ENCODE measurements at places on chromosomes 7 and 10. TPM values are rescaled to one million over a fixed set of nuclear protein-coding genes. Genes with fewer than 3 reads are reported as not detected.

GRCh38 chr10:33616956-33617355 is 282.5 kb upstream of the NRP1 start:
- no peak for DNase-seq

DNA sequence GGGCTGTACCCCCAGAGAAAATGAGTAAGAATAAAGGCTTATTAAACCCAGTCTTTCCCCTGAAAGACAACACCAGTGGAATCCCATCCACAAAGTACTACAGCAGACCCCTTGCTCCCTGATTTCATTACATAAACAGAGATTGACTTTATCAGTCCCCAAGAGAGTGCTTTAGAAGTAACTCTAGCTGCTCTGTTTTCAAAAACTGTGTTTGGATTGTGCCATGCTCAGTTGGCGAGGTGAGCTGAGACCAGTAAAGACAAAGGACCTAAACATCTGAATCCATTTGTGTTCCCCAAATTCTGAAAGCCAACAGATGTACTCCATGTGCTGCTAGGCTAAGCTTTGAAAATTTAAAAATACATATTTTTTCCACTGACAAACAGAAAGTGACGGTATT is 127.0 kb downstream of the ATE1 start:
- DNase-seq, result no peak

DNA sequence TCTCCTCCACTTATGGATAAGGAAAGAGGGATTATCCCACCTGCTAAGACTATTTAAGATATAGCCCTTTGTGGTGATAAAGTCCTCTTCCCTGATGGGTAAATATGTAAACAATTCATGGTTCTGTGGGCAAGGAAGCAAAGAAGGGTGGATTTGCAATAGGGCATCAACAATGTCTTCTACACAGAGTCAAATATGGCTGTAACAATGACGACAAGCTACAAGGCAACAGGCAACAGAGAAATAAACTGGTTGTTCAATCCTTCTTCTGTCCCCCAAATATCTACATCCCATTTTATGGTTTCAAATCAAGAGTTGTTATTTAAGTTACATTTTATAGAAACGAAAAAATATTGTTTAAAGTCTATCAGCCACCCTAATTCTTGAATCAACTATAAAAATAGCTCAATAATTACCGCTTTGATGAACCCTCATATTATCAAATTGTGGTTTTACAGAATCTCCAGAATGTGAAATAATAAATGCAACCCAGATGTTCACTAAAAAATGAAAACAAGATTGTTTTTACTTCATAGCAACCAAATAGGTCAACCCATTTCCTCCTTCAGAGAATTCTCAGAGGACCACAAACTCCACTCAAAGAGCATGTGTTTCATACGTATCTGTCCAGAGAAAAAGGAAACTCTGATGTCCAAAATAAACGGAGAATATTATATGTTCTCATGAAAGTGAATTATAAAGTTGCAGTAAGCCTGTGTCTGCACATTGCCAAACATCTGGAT is 13.8 kb downstream of the CYTH3 start:
- DNase-seq, result peak; percentile 21

HTR7 gene
- not detected for polyA plus RNA-seq

GRCh38 chr7:50333221-50333651 is 28.7 kb downstream of the IKZF1 start:
- DNase-seq, result peak; percentile 59

GRCh38 chr10:62000037-62000603 is 98.6 kb downstream of the ARID5B start:
- peak; percentile 79 for DNase-seq

MUC3A gene
- polyA plus RNA-seq, result not detected

RFC2 gene
- 47.3 TPM for polyA plus RNA-seq

GRCh38 chr10:58508316-58508715 is 4.4 kb upstream of the BICC1 start:
- no peak for DNase-seq

- DNase-seq, result no peak
Measured at GRCh38 chr7:92306153-92306552, 60.4 kb downstream of the ANKIB1 start.

DNA sequence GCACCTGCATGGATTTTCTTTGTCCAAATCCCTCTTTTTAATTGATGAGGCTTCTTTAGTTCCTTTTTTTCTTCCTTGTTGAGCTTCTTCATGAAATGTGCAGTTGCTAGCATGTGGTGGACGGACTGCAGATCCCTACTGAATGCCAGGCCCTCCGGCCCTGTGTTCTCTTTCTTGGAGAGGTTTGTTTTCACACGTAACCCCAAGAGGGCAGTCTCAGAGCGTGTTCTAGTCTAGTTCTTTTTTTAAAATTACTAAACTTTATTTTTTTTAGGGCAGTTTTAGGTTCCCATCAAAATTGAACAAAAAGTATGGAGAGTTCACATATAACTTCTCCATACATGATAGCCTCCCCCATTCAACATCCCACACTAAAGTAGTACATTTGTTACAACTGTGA is 190.0 kb downstream of the CFTR start:
- DNase-seq, result no peak

- DNase-seq, result no peak
Measured at GRCh38 chr7:114415064-114415989, 712 bp downstream of the FOXP2 start.

- no peak for DNase-seq
Measured at GRCh38 chr7:21064698-21065648, 278.3 kb upstream of the SP8 start.

GRCh38 chr7:142739923-142740492 is 9.3 kb upstream of the PRSS1 start:
- DNase-seq, result peak; percentile 61

NPFFR1 gene
- not detected for polyA plus RNA-seq

MMRN2 gene
- polyA plus RNA-seq, result not detected

DNA sequence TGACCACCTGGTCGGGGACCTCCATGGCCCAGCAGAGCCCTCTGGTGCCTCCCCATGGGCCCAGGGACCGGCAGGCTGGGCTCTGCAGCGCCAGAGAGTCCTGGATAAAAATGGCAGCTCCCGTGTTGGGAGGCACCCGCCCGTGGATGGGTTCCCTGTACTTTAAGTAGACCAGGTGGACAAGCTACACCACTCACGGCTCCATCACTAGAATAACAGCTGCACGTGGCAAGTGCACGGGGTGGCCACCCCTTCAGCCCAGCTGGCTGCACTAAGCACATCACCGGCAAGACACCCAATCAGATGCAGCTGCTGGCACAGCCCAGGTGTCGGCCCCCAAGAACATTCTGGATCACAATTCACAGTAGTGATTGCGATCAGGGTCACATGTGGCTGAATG is 69.8 kb downstream of the DIP2C start:
- DNase-seq, result peak; percentile 20

VCL gene
- polyA plus RNA-seq, result 17.2 TPM

CTBP2 gene
- polyA plus RNA-seq, result not detected

DNA sequence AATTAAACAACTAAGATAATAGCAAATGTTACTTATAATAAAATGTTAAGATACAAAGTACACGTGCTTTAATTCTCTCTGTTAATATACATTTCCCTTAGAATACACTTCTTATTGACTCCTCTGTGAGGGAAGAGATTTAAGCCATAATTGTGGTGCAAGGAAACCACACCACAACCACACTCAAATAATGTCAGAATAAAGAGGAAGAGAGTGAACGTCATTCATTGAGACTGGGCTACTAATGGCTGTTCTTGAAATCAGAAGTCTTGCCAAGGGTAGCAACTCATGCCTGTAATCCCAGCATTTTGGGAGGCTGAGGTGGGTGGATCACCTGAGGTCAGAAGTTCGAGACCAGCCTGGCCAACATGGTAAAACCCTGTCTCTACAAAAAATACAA is 10.0 kb downstream of the FAM171A1 start:
- no peak for DNase-seq

- DNase-seq, result no peak
Measured at GRCh38 chr7:120842121-120842621, 15.8 kb downstream of the TSPAN12 start.

GRCh38 chr7:86653919-86654659 is 10.4 kb downstream of the GRM3 start:
- no peak for DNase-seq

DNA sequence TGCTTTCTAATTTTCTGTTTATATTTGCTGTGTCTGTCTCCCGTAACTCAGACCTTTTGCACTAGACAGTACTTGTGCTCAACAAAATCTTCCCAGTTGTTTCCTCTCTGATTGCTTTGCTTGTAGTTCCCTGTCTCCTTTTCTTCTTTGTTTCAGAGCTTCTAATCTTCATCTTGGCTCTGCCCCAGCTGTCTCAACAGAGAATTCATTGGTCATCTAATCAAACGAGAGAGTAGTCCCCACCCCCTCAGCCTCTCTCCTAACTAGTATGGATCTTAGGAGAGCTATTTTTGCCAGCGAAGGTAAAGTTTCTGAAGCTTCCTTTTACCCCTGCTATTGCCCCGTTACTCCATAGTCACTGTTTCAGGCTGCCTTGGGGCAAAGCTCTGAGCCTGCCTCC is 32.8 kb downstream of the SLC26A4 start:
- DNase-seq, result no peak

PNLIP gene
- polyA plus RNA-seq, result not detected

SPDYE2B gene
- 0.42 TPM for polyA plus RNA-seq

GRCh38 chr10:44853148-44853734 is 57.9 kb upstream of the TMEM72 start:
- no peak for DNase-seq

DNA sequence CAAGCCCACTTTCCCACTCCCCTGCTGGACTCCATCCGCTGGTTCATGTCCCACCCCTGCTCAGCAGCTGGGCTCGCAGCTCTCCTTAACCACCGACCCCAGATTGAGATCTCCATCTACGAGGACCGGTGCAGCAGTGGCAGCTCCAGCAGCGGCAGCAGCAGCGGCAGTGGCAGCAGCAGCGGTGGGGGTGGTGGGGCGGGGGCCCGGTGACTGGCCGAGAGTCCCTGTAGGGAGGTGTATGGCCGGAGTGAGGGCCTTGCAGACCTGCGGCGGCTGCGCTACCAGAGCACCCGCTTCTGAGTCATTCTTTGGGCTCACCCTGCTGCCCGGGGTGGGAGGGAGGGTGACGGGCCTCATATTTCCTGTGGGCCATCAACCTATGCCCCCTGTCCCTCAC is 15.8 kb downstream of the GOLGA7B start:
- no peak for DNase-seq

SYCE1 gene
- polyA plus RNA-seq, result not detected

DNA sequence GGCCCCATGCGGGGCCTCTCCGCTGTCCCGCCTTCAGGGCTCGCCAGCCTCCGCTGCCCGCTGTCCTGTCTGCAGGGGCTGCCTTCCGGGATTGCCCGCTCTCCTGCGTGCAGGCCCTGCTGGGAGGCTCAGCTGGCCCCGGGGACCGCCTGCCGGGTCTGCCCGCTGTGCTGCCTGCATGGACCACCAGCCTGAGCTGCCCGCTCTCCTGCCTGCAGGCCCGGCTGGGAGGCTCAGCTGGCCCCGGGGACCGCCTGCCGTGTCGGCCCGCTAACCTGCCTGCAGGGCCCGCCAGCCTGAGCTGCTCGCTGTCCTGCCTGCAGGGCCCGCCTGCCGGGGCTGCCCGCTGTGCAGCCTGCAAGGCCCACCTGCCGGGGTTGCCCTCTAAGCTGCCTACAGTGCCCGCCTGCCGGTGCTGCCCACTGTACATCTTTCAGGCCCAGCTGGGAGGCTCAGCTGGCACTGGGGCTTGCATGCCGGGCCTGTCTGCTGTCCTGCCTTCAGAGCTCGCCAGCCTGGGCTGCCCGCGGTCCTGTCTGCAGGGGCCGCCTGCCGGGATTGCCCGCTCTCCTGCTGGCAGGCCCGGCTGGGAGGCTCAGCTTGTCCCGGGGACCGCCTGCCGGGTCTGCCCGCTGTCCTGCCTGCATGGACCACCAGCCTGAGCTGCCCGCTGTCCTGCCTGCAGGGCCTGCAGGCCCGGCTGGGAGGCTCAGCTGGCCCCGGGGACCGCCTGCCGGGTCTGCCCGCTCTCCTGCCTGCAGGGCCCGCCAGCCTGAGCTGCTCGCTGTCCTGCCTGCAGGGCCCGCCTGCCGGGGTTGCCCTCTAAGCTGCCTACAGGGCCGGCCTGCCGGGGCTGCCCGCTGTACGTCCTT is 165.1 kb downstream of the GLRX3 start:
- DNase-seq, result peak; percentile 15

DNA sequence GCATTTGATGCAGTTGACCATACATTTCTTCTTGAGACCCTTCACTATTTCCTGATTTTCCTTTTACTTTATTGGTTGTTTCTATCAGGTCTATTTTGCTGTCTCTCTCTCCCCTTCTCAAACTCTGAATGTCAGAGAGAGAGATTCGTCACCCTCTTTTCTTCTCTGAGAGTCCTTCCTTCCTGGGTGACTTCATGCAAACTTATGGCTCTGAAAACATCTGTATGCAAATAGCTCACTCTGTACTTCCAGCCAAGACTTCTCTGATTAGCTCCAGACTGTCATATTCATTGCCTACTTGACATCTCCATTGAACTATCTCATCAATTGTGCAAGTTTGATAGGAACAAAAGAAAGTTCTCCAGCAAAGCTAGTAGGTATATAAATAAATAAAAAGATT is 191.7 kb upstream of the KLF6 start:
- DNase-seq, result no peak

HOGA1 gene
- polyA plus RNA-seq, result not detected

GRCh38 chr7:91358303-91358702 is 94.1 kb downstream of the FZD1 start:
- DNase-seq, result no peak

GRCh38 chr7:66315192-66315591 is 110.1 kb downstream of the TPST1 start:
- DNase-seq, result no peak

EPHA1 gene
- polyA plus RNA-seq, result not detected

DNA sequence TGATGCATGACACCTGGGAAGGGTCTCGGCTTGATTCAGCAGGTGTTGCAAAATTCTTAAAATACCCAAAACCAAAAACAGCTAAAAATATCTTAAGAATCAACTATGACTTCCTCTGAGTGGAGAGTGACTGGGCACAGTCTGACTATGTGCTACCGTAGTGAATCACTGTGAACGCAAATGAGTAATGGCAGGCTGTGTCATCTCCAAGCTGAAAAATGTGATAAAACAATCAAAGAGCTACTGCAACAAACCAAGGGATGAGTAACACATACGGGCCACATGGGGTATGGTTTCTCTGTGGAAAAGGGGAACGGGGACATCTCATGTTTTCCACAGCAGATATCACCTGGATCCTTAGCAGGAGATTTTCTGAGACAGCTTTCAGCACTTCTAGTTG is 127.5 kb downstream of the ABCA13 start:
- DNase-seq, result no peak

- DNase-seq, result no peak
Measured at GRCh38 chr10:124251317-124252065, 158.1 kb upstream of the CHST15 start.

ATRNL1 gene
- 1.7 TPM for polyA plus RNA-seq

SLC39A12 gene
- polyA plus RNA-seq, result not detected

CPED1 gene
- 0.82 TPM for polyA plus RNA-seq

DNA sequence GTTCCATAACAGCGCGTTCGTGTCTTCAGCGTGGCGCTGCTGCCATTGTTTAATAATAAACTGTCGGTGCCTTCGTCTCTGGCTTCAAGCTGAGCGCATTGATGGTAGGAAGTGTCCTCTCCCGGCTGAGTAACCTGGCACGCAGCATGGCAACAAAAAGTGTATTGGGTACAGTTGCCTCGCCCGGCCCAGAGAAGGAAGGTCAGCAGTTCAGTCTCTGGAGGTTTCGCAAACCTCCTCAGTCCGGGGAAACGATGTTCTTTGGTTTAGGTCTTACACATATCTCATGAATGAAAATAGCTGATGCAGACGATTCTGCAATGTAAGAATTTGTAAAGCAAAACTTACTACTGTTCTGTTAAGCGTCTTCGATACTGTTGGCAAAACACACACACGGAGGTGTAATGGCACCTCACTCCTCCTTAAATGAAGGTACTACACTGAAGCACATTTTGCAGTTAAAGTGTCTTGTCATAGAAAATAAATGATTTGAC is 739 bp upstream of the CCDC186 start:
- DNase-seq, result no peak

SDHAF3 gene
- 28.4 TPM for polyA plus RNA-seq

GRCh38 chr10:7157091-7157490 is 253.7 kb downstream of the SFMBT2 start:
- peak; percentile 20 for DNase-seq

All from naive B cell (primary cell).